ENCODE measurements at places on chromosomes 13 and 19.
A peak's percentile ranks its signal among the peaks of the same experiment; 100 is the strongest.

DNA sequence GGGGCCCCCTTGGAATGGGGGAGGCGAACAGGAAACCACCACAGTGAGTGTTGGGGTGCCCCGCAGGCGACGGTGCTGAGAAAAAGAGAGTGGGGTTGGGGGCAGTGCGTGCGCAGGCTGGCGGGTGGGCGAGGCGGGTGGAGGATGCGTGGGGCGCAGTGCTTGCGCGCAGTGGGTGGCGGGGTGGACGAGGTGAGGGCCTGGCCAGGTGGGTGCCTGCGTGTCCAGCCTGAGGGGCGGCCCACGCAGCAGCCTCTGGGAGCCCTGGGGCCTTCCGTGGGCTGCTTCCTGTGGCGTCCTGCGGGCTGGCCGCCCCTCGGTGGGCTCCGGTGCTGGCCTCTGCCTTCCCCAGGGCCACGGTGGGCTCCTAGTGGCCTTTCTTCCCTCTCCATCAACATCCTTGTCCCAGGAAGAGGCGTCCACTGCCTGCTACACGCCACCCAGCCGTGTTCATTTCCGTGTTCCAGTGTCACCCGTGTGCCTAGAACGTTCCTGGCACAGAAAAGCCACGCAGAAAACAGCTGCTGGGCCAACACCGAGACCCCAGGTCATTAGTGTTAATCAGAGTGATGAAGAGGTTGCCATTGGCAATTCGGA is 7.1 kb downstream of the ATP11A start:
- no peak for DNase-seq

DNA sequence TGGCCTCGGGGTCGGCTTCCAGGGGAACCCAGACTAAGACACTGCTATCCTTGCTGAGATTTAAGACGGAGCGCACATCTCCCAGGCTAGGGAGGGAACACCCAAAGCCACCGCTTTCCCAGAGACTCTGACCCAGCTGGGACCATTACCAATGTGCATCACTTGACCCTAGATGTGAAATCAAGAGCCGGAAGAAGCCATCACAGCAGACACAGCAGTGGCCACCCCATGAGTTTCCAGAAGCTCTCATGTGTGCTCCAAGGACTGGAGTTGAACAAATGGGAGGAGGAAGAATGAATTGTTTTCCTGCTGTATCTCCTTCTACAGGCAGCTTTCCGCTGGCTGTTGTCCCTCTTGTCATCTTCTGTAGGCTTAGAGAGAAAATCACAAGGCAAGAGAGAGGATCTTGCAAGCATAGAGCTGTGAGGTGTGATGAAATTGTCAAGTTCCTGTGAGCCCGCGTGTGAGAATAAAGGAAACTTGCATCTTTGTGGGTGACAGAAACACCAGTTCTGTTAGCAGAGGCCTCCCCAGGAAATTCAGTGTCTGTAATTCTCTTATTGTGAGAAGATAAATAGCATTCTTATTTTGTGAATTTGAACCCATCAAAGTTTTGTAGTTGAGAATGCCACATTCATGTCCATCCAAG is 711.8 kb downstream of the UQCRFS1 start:
- peak; percentile 7 for DNase-seq

- DNase-seq = no peak
Measured at GRCh38 chr13:98222816-98223215, 45.7 kb upstream of the RNF113B start.

- peak; percentile 70 for DNase-seq
Measured at GRCh38 chr19:50556282-50557008, 11.8 kb downstream of the LRRC4B start.

- DNase-seq = no peak
Measured at GRCh38 chr13:35600137-35600536, 123.6 kb upstream of the MAB21L1 start.

DNA sequence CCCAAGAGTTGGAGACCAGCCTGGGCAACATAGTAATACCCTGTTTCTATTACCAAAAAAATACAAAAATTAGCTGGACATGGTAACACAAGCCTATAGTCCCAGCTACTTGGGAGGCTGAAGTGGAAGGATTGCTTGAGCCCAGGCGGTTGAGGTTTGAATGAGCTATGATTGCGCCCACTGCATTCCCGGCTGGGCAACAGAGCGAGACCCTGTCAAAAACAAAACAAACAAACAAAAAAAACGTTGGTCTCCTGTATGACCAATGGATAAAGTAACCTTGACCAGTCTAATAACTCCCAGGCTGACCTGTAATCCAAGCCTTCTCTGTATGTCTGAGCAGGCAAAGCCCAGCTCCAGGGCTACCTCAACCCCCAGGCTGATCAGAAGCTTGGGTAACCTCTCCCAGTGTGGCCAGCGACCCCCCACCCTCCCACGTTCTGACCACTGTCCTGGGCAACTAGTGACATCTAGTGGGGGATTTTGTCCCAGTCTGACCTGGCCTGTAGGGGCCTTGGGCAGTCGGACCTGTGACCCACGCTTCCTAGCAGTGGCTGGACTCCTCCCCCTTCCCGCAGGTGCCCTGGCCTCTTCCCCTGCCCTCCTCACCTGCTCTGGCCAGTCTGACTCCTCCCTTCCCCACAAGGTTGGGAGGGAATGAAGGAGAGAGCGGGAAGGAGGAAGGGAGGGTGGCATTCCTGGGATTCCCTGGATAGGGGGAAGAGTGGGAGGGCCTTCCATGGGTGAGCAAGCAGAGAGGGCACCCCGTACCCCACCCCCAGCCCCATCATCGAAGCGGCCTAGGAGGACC is 1.0 kb upstream of the BCAM start:
- no peak for DNase-seq

- peak; percentile 78 for DNase-seq
Measured at GRCh38 chr19:12965017-12965811, 4.2 kb upstream of the DAND5 start.

- DNase-seq = no peak
Measured at GRCh38 chr13:99792079-99792921, 179.3 kb downstream of the ZIC5 start.

GRCh38 chr19:6343462-6343861 is 10.1 kb upstream of the ACER1 start:
- DNase-seq = no peak

DNA sequence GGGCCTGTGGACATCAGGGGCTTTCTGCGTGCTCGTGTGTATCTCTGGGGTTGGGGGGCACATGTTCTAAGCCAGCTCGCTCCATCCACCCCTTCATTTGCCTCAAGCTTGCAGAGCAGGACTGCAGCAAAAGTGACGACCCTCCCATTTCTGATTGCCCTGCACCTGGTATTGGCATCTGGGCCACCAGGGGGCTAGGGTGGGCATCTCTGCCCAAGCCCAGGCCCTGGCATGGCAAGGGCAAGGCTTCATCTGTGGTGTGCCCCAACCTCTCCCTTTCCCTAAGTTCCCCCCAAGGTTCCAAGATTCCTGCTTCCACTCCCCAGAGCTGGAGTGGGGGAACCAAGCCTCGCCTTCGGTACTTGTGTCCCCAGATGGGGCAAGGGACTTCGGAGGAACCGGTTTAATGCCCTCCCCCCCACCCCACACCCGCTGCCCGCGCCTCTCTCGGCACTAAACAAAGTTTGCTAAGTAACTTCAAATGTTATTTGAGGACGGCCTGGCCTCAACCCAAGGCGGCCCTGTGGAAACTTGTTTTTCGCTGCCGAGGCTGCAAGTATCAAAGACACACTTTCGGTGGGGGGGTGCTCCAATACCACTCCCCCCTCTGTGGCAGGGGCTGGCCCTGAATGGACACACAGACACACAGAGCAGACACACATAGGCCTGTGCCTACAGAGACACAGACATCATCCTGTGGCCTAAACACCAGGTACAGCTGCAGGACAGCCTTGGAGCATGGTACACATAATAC is 12.2 kb downstream of the NFIX start:
- no peak for DNase-seq

DNA sequence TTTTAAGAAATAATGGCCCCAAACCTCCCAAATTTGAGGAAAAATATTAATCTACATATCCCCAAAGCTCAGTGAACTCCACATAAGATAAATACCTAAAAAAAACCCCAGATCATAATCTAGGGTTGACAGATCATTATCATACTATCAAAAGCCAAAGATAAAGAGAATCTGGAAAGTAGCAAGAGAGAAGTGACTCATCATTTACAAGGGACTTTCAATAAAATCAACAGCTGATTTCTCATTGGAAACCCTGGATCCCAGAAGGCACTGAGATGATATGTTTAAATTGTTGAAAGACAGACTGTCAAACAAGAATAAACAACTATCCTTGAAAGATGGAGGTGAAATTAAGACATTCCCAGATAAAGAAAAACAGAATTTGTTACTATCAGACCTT is 199.3 kb downstream of the KCNRG start:
- DNase-seq = no peak

DNA sequence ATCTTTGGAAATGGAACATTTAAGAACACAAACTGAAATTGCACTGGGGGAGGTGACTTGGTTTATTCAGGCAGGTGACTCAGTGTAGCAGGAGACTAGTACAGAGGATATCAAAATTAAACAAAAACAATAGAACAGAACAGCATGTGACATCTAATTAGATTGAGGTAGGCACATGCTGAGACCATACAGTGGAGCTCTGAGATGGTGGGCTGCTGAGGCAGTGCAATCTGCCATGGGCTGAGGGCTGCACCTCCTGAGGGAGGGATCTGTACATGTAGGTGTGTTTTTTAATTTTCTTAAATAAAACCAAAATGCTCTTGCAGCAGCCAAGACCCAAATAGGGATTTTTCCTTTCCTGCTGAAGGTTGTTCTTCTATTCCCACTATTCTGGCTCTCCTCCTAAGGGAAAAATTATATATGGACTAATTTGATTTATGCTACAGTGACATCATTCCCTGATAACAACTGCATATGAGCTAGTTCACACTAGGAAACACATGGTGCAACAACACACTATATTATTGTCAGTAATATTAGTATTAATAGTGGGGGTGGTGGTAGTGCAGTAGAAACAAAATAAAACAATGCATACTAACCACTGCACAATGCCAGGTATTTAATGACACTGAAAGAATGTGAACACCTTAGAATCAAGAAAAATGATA is 48.0 kb downstream of the LNX2 start:
- no peak for DNase-seq
